Fibroblast of skin of right biceps (primary cell): ENCODE measurements at places on chromosomes 7 and 10.
A peak's percentile ranks its signal among the peaks of the same experiment; 100 is the strongest.

GRCh38 chr7:8500286-8500685 is 66.9 kb downstream of the NXPH1 start:
- no peak for DNase-seq

DNA sequence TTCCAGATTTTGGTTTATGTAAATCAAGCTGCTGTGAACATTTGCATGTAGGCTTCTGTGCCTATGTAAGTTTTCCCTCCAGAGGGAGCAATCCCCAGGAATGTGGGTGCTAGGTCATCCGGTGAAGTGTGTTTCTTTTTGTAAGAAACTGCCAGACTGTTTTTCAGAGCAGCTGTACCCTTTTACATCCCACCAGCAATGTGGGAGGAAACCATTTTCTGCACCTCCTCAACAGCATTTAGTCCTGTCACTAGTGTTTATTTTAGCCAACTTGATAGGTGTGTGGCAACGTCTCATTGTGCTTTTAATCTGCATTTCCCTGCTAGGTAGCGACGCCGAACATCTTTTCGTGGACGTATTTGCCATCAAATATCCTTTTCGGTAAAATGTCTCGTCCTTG is 395.7 kb upstream of the FOXK1 start:
- no peak for DNase-seq

GRCh38 chr10:110903280-110904278 is 15.4 kb downstream of the BBIP1 start:
- peak; percentile 7 for DNase-seq

- peak; percentile 29 for DNase-seq
Measured at GRCh38 chr7:2939193-2939885, 95.2 kb upstream of the GNA12 start.

DNA sequence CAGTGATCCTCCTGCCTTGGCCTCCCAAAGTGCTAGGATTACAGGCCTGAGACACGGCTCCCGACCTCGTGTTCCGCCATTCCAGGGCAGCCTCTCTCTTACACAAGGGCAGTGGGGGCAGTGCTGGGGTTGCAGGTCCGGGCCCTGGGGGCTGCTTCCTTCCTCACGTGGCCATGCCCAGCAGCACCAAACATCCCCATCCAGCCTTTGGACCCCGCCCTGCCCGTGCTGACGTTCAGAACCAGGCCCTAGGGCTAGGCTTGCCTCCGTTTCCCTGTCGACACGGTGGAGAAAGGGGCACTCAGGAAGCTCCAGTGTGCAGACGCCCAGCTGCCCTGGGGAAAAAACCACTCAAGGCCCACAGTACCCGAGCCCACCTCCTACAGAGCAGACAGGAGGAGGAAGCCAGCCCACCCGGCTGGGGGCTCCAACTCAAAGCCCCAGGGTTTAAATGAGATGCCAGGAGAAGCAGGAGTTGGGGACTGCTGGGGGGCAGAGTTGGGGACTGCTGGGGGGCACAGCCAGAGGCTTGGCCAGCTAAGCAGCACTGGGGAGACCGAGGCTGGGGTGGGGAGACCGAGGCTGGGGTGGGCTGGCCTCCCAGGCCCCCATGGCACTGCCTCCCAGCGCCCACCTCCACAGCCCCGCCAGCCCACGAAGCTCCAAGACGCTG is 35.9 kb downstream of the ADAP1 start:
- no peak for DNase-seq
